ENCODE measurements at places on chromosomes 3 and 15.

DNA sequence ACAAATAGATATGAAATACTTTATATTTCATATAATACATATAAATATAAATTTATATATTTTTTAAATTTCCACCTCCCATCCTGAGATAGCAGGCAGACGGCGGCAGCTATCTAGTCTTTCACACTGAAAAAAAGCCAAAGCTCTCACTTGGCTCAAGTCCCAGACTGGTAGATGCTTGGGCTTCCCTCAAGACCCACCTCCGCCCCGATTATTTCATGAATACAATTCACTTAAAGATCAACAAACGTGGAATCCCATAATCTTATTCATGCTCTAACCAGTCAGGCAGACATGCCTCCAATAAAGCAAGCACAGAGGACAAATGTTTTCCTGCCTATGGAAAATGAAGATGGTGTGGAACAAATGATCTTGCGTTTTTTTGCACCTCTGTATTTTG, 275.9 kb upstream of the NR2F2 start:
- no peak for DNase-seq

- no peak for DNase-seq
Observed at GRCh38 chr15:101804375-101804774, 1.1 kb downstream of the OR4F6 start.

DNA sequence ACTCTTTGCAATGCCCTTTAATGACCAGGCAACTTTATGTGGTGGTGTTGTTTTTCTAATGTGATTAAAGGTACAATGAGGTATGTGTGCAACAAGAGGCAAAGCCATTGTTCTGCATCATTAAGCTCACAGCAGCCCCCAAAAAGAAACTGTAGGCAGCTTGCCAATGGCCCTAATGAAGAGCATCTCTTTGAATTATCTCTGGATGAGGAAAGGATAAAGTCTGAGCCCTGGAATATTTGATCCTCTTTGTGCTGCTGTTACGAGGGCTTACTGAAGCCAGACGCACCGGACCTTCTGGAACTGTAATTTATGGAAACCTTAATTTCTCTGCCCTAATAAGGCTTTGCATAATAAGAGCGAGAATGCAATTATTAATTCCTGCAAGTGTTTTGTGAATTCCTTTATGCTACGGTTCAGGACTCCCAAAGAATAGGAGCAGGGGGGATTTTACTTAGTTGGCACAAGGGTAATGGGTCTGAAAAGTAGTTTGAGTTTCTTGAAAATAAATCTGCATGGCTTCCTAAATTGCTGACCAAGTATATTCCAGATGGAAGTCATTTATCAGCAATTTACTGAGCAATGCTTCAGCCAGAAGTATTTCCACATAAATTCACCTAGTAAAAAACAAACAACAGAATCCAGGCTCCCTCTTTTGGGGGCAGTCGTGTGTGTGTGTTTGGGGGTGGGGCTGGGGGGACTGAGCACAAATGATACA, 193.4 kb downstream of the PDZRN3 start:
- DNase-seq = no peak

DNA sequence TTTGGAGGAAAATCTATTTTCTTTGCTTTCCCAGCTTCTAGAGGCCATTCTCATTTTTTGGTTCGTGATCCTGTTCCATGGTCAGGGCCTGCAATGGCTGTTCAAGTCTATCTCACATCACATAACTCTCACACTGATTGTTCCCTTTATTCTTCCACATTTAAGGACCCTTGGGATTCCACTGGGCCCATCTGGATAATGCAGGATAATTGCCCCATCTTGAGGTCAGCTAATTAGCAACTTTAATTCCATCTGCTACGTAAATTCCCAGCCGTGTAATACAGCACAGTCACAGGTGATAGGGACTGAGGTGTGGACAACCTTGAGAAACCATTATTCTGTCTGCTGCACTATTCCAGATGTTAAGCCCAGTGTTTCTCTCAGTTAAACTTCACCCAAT, 311.6 kb upstream of the CNTN4 start:
- DNase-seq = no peak

GRCh38 chr15:57578288-57578900, 13.3 kb upstream of the MYZAP start:
- no peak for DNase-seq

- no peak for DNase-seq
Observed at GRCh38 chr3:29649815-29650547, 369.1 kb downstream of the RBMS3 start.

- DNase-seq = no peak
Observed at GRCh38 chr15:55526559-55527036, 18.6 kb upstream of the DNAAF4 start.

GRCh38 chr3:67646586-67647234, 7.7 kb downstream of the SUCLG2 start:
- no peak for DNase-seq

DNA sequence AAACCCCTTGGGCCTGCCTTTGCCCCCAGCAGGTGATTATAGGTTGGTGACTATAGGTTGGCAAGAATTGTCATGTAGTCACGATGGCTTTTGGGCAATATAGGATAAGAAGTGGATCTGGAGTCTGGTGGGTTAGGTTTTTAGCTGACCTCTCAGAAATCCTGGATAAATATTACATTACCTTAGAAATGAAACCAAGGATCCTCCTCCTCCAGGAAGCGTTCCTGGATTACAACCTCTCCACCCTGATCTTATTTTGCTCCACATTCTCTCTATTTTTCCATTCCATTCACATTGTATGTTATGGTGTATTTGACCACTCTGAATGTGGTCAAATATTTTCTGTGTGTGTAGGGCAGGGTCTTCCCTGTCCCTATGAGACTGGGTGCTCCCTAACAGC, 82.3 kb downstream of the SEMA5B start:
- no peak for DNase-seq

GRCh38 chr3:82999777-83000176, 1238.3 kb upstream of the GBE1 start:
- DNase-seq = no peak

- DNase-seq = no peak
Observed at GRCh38 chr15:39357480-39358268, 223.2 kb upstream of the THBS1 start.

GRCh38 chr3:158906749-158907148, 104.9 kb downstream of the MFSD1 start:
- no peak for DNase-seq

DNA sequence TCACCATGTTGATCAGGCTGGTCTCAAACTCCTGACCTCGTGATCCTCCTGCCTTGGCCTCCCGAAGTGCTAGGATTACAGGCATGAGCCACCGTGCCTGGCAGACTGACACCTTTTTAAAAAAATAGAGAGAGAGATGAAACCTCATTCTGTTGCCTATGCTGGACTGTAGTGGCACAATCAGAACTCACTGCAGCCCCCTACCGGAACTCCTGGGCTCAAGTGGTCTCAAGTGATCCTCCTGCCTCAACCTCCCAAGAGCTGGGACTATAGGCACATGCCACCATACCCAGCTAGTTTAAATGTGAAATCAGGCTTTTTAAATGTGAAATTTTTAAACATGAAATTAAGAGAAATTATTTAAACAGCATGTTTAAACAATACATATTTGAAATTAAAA, 265.2 kb upstream of the UBE2E1 start:
- no peak for DNase-seq

DNA sequence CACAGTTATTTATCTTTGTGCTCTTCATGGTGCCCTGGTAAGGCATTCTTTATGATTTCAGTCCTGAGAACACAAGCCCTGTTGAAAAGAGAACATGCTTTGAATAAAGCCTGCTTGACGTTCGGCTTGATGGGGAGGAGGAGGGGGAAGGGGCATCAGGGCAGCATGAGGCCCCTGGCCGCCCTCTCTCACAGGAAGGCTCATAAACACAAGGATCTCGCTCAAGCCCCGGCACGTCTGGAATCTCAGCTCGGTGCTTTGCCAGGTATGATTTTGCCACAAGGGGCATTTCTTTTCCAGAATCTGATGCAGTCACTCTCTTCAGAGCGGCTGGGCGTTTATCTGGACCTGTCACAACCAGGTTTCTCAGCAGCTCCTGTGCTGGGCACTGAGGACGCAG, 129.4 kb downstream of the DNAJB8 start:
- no peak for DNase-seq

GRCh38 chr3:150765949-150766720, 3.2 kb upstream of the SIAH2 start:
- no peak for DNase-seq

- no peak for DNase-seq
Observed at GRCh38 chr3:184005941-184006507, 11.7 kb downstream of the ABCC5 start.

GRCh38 chr3:28279770-28280169, 38.4 kb downstream of the CMC1 start:
- no peak for DNase-seq

DNA sequence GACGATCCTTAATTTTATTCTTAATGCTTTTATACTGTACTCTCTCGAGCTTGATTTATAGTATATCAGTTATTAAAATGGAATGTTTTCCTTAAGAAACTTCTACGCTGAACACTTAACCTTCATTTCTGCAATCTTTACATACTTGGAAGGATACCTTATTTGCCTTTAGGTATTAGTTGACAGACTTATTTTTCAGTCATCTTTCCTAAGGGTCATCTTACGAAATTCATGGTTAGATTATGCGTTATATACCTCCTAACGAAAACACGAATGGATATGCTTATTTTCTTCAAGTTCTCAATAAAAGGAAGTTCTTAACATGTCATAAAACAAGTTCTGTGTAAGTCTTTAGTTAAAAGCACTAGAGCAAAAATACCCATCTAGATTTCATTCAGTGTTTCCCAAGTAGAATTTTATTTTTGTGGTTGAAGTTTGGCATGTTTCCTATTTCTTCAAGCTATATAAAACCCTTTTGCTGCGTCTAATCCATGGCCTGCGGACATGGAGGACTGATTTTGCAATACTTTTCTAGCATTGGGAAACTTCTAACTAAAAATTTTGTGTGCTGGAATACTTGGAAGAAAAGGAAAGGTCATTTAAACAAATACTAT, 231.3 kb downstream of the TP63 start:
- no peak for DNase-seq

DNA sequence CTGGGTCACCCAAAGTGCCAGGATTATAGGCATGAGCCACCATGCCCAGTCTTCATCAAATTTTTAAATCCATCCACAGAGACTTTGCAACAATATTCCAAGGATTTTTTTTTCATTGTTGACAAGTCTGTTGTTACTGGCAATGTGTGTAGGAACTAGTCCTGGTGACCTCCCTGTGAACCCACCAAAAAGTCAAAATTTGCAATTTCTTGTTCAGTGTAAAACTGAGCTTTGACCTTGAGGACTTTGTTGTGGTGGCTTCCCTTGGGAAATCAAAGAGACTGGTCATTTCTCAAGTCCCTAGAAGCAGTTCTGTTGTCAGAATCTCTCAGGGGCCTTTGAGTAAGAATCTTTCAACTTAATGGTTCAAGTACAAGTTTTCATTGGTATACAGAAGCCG, 36.9 kb upstream of the COL8A1 start:
- no peak for DNase-seq

DNA sequence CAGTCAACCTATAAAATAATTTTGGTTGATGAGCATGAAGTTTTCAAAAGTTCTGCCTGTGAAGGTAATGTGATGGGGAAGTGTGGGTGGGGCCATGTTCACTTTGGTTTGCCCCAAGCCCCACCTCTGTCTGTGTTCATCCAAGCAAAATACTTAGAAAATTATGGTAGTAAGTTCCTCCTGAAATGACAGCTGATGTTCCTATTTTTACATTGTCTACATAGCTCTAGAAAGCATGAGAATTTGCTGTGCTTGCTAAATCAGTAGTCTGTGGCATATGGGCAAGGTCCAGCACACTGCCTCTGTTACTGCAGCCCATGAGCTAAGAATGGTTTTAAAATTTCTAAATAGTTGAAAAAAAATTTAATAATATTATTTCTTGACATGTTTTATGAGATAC, 21.9 kb upstream of the CP start:
- no peak for DNase-seq
